Mesenteric fat pad (tissue), 1 donor: ENCODE measurements at places on chromosomes 5 and 9. TPM values are rescaled to one million over a fixed set of nuclear protein-coding genes. Genes with fewer than 3 reads are reported as not detected.

DNA sequence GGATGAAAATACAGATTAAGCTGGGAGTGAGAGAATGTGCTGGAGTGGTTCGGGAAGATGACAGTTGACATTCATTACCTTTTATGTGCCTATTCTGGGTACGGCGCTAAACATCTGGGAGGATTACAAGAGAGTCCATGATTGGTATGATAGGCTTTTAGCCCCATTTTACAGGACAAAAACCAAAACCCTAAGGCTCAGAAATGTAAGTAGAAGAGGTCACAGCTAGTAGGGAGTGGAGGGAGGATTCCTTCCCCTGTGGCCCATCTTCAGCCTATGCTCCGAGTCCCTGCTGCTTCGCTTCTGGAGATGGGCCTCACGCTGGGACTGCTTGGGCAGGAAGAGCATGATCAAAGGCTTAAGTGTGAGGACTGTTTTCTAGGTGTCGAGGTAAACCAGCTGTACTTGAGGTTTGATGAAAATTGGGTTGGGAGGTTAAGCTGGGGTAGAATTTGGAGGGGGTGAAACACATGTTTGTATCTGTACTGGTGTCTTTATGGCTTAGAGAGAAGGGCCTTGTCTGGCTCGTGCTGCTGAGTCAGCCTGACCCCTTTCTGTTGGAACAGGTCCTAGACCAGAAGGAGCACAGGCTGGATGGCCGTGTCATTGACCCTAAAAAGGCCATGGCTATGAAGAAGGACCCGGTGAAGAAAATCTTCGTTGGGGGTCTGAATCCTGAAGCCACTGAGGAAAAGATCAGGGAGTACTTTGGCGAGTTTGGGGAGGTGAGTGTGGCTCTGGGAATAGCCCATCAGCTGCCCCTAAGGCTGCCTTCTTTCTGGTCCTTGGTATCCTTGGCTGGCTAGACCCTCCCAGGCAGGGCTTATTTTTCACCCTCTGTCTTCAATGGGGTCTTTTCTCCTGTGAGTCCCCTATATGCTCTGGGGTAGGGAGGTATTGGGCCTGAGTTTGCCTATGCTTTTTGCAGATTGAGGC, 2.1 kb downstream of the HNRNPAB start:
- no peak for DNase-seq

DNA sequence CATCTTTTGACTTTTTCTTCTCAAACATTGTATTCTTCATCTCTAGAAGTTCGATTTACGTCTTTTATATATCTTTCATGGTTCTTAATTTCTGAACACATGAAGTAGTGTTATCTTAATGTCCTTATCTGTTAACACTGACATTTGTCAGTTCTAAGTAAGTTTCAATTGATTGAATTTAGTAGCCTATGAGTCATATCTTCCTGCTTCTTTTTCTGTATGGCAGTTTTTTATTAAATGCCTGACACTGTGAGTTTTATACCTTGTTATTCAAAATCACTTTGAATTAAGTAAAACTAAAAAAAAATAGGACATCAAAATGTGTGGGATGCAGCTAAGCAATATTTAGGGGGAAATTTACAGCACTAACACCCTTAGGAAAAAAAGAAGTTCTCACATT, 707.0 kb upstream of the ACO1 start:
- no peak for DNase-seq

DNA sequence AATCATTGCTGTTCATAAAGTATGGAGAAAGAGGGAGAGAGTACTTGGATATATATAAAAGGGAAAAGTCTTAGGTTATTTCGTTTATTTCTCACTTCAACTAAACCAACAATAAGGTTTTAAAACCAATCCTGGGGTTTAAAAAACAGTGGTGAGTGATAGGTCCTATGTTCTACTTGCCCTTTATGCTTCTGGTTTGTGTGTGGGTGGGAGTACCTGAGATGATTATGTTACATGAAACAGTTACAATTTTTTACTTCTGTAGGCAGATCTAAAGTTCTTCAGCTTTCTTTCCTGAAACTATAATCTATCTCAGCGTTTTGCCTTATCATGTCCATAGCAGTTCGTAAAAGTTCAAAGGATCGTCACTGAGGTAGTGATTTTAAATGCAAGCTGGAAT, 49.2 kb downstream of the STX17 start:
- no peak for DNase-seq

DNA sequence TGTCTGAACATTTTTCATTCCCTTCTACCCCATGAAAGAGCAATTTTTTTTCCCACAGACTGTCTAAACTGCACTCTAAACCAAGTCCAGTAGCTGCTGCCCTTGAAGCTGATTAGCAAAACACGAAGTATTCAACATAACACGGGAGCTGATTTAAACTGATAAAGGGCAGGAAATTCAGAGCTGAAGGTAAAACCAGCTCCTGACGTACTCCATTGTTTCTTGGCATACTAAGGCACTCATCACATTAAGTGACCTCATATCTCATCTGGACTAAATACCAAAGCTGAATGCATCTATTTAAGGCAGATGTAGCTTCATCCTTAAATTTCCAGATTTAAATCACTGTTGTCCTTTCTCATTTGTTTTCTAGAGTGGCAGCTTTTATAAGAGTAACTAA, 12.0 kb downstream of the GDF9 start:
- no peak for DNase-seq

- DNase-seq: no peak
Observed at GRCh38 chr9:137235424-137236237, 4.9 kb downstream of the SLC34A3 start.

DNA sequence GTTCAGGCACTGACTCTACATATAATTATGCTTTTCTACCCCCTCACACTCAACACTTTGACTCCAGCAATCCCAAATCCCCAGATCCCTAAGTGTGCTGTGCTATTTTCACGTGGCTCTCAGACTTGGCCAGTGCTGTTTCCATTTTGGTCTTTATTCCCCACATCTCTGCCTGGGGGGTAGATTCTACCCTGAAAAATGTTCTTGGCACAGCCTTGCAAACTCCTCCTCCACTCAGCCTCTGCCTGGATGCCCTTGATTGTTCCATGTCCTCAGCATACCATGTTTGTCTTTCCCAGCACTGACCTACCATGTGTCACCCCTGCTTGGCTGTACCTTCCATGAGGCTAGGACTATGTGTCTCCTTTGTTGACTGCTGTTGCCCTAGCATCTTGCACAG, 43.0 kb downstream of the FXN start:
- DNase-seq: no peak

- no peak for DNase-seq
Observed at GRCh38 chr9:124708074-124708473, 63.0 kb downstream of the NR6A1 start.

DNA sequence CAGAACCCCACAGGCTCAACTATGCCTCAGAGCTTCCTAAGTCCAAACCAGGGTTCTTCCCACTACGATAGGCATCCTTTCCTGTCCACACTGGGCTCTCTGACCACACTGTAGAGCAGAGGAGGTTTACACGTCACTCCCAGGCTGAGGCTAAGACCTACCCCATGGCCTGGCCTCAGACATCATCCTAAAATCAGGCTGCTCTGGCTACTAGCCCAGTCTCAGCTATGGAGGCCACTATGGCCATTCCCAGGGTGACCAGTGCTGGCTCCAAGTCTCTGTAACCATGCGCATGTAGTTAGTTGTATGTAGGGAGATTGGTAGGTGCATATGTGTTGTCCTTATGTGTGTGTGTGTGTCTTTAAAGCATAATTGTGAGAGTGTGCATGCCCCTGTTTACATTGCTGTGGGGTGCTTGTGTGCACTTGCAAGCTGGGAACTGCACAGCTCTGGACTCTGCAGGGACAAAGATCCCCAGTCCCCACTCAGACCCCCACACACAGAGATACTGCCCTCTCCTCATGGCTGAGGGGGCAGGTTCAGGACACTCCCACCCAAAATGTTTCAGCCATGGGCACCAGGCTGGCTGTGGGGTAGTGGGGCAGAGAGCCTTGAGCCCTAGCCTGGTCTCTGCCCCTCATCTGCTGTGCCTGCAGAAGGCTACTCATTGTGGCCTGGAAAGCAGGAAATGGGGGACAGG, 12.3 kb downstream of the PDLIM4 start:
- DNase-seq: no peak

FOXD4L5 gene
- not detected for total RNA-seq

- no peak for DNase-seq
Observed at GRCh38 chr5:109916481-109917153, 226.9 kb downstream of the MAN2A1 start.

GRCh38 chr5:168734620-168735300, 155.6 kb upstream of the PANK3 start:
- DNase-seq: no peak

CYLC2 gene
- not detected for total RNA-seq

GRCh38 chr5:2023196-2023595, 140.5 kb upstream of the IRX4 start:
- DNase-seq: no peak

CDC20B gene
- total RNA-seq: not detected

SPRY4 gene
- total RNA-seq: 79.7 TPM

- DNase-seq: no peak
Observed at GRCh38 chr9:35526087-35526801, 36.3 kb downstream of the RUSC2 start.

TRAF1 gene
- 1.6 TPM for total RNA-seq

DNA sequence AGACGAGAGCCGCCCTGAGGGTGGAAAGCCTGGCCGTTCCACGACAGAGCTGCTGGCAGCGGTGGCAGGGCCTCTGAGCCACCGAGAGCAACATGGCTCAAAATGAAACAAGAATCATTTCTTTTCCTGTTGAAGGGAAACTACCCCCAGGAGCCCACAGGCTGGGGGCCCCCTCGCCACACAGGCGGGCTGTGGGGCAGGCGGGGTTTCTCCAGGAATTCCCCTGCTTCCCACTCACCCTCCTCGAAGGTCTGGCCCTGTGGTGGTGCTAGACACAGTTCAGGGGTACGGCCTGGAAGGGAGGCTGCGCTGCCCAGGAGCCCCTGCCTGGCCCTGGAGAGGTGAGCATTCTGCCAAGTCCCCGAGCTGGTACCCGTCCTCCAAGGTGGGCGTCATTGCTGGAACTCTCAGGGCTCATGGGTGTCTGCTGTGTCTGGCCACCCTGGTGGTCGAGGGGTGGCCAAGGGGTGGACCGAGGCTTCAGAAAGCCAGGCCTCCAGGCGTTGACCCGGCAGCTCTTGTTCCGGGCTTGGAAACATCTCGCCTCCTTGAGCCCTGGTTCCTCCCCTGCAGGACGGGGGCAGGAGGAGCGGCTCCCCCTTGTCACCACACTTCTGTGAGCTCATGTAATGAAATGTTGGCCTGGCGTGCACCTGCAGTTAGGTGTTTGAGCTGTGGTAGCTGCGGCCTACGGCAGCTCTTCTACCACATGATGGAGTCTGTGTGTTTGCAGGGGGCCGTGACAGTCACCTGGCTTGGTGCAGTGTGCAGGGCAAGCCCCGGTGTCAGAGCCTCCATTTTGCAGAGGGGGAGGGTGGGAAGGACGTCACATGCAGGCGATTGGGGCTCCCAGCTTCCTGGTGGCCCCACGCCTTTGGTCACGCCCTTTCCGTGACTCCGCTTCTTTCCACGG, 65.3 kb downstream of the RXRA start:
- no peak for DNase-seq

GRCh38 chr9:126885131-126885641, 24.7 kb downstream of the ZBTB34 start:
- DNase-seq: no peak

DNA sequence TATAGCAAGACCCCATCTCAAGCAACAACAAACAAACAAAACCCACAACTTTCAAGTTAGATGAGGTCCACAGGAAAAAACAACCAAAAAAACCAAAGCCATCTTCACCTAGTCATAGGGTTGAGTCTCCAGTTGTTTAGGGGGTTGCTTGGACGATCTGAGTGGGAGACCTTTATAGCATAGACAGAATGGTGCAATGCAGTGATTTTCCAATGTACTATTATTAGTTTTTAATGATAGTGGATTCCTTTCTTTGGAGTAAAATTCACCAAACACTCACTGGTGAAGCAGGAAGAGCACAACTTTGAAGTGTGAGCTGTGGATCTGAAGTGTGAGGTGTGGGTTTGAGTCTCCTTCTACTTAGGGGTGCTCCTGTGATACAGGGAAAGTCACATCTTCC, 67.0 kb upstream of the KLF9 start:
- DNase-seq: no peak

GRCh38 chr9:91949946-91950664, at the start of gene ROR2:
TSS of gene ROR2 (minus strand) at chr9:91950228.
- no peak for DNase-seq

DNA sequence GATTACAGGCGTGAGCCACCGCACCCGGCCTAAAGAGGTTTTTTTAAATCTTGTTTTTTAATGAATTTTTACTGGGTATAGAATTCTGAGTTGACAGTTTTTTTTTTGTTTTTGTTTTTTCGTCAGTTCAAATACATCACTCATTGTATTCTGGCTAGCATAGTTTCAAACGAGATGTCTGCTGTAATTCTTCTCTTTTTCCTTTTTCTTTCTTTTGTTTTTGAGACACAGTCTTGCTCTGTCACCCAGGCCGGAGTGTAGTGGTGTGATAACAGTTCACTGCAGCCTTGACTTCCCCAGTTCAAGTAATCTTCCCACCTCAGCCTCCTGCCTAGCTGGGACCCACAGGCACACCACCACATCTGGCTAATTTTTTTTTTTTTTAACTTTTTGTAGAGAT, 2.2 kb upstream of the PRRT1B start:
- no peak for DNase-seq
